A172 (cell line): ENCODE measurements at places on chromosomes 3 and 15. TPM values are rescaled to one million over a fixed set of nuclear protein-coding genes. Genes with fewer than 3 reads are reported as not detected.

TRPM1 gene
- 0.05 TPM in 1 of 2 replicates, not detected in the other for total RNA-seq

DUOXA2 gene
- not detected in 2 replicates for total RNA-seq

ZNF770 gene
- total RNA-seq: 15.3 and 15.7 TPM in 2 replicates

NR1I2 gene
- total RNA-seq: not detected in 2 replicates

FHIT gene
- 0.10 and 1.3 TPM in 2 replicates for total RNA-seq

COLQ gene
- total RNA-seq: not detected in 2 replicates

SST gene
- not detected in 2 replicates for total RNA-seq

HHLA2 gene
- total RNA-seq: not detected in 2 replicates

CASR gene
- total RNA-seq: not detected in 2 replicates

GPR27 gene
- total RNA-seq: not detected in 2 replicates

GRM2 gene
- total RNA-seq: not detected in 2 replicates

DNA sequence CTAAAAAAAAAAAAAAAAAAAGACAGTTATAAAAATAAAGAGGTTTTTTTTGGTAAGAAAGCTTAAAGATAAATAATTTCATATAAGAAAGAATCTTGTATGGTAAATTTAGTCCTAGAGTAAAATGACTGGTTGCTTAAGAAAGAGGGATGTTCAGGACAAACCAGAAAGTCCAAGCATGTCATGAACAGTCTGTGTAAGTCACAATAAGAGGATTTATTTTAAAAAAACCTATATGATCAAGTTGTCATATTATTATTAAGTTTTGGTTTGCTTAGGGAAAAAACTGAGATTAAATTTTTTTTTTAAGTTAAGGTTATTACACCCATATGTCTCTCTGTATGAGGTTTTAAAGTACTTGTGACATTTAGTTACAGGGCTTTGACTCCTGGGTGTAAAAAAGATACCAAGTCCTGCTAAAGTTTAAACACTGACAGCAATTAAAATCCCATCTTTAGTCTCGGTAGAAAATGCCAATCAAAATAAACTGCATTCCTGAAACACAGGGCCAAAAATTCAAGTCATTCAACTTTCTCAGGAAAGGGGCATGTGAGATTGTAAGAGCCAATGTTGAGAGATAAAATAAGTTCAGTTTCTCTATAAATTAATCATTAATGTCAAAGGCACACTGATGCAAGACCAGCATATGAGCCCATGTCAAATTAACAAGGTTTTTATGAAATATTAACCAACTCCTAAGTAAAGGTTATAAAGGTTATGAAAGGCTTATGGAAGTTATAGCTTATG, 8.5 kb upstream of the BDH1 start:
- DNase-seq: no peak

GRCh38 chr3:86961297-86961696, 29.7 kb downstream of the VGLL3 start:
- DNase-seq: peak; percentile 7

DNA sequence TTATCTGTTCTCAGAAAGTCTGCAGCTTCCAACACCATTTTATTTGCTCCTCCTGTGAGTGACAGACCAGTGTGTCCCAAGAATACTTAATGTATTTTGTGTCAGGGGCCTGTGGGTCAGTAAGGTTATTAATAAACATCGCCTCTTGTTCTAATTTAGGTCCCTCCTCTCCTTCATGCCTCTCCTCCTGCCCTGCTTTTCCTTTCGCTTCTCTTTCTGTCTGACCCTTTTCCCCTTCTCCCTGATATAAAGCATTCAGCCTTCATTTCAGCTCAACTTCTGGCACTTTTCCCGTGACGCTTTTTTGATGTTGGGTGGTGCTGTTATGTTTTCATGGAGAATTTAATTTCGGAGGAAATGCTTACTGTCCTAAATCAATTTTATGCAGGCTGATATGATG, 29.7 kb upstream of the NR2F2 start:
- DNase-seq: no peak

DNA sequence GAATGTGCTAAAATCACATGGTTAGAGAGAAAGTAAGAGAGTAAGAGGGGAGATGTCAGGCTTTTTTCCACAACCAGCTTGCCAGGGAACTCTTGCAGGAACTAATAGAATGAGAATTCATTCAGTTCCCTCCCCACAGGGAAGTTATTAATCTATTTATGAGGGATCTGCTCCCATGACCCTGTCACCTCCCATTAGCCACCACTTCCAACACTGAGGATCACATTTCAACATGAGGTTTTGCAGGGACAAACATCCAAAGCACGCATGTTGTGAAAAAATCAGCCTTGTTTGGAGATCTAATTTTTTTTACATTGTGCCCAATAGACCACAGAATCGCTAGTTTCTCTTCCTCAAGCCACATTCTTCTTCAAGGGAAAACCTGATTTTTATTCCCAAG, 904.0 kb downstream of the TBL1XR1 start:
- DNase-seq: no peak

DNA sequence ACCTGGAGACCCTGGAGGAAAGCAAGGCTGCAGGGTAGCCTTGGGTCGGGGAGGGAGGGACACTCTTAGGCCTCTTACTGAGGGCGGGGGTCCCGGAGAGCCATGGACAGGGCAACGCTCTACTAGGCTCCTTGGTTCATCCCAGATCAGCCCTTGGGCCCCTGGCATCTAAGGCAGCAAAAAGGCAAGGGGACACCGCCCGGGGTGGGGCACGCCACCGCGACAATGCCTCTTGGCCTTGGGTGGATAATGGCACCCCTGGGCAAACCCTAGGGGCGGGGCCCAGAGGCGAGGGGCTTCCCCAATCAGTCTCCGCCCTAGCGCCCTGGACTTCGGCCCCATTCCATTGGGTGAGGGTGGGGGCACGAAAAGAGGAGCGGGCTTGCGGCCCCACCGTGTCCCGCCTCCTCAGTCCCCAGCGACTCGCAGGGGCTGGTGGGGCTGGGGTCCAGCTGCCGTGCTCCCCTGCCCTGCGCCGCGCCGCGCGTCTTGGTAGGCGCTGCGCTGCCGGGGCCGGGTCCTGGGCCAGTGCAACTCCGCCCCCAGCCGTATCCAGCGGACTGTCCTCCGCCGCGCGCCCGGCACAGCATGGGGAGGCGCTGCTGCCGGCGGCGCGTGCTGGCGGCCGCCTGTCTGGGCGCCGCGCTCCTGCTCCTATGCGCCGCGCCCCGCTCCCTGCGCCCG, at the start of gene CHST13:
TSS of gene CHST13 (plus strand) at position 411 of the 684 bp plus-strand sequence. CDS start at position 589, 178 bp downstream.
- no peak for DNase-seq

DNA sequence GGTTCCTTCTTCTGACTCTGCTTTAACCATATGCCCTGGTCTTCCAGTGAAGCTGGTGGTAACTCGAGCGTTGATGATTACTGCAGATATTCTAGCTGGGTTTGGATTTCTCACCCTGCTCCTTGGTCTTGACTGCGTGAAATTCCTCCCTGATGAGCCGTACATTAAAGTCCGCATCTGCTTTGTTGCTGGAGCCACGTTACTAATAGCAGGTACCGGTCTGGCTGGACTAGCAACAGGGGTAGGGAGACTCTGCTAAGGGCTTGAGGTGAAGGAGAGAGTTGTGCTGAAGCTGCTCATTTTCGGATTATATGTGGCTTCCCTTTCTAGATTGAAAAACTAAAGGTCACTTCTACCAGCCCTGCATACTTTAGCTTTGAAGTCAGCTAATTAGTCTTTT, 16.8 kb downstream of the CLDN16 start:
- DNase-seq: no peak

GRCh38 chr15:69794645-69795469, 302.9 kb downstream of the TLE3 start:
- DNase-seq: peak; percentile 18

GRCh38 chr3:71906976-71907375, 122.0 kb upstream of the PROK2 start:
- DNase-seq: no peak

DNA sequence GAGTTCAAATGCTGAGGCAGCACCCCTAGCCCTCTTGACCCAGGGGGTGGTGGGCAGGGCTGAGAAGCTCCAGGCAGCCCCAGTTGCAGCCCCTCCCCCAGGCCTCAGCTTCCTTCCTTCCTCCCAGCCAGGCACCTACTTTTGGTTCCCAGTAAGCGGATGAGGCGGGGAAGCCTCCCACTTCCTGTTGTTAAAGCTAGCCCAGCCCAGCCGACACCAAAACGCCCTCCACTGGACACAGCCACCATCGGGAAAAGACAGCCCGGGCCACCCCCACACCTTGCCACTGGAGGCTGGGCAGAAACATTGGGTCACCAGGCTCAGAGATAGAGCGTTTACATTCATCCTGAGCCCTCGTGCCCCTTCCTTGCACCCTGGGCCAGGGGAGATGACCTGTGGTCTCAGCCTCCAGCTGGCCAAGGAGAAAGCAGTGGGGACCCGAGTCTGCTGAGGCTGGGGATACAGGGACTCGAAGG, 3.5 kb downstream of the DUSP7 start:
- peak; percentile 89 for DNase-seq

DNA sequence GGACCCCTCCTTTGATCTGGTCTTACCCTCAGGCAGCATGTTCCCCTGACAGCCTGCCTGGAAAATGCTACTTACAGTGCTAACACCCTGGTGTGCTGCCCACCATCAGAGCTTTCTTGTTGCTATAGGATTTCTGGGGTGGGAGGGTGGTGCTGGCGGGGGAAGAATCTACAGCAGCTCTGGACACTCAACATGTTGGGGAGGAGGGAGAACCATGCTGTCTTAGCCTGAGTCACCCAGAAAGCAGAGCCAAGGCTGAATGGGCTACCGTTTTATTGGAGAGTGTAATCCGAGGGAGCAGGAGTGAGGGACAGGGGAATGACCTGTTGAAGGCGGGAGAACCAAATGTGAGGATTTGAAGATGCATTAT, 45.6 kb downstream of the MFSD1 start:
- DNase-seq: peak; percentile 13

DNA sequence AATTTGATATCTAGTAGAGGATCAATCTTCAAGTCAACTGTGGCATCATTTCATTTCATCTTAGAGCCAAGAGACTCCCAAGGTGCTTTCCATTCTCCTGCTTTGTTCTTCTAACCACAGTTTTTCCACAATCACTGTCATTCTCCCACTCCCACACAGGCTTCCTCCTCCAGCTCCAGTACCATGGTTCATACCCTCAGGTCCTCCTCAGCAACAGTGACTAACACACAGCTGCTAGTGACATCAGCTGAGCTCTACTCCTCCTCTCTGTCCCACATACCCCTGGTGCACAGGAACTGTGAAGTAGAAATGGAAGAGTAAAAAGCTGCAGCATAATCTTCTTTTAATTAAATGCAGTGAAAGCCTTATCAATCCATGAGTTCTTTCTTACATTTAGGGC, 200.2 kb upstream of the DPH6 start:
- DNase-seq: no peak

GRCh38 chr3:71520161-71521020, 63.1 kb downstream of the FOXP1 start:
- DNase-seq: no peak

DNA sequence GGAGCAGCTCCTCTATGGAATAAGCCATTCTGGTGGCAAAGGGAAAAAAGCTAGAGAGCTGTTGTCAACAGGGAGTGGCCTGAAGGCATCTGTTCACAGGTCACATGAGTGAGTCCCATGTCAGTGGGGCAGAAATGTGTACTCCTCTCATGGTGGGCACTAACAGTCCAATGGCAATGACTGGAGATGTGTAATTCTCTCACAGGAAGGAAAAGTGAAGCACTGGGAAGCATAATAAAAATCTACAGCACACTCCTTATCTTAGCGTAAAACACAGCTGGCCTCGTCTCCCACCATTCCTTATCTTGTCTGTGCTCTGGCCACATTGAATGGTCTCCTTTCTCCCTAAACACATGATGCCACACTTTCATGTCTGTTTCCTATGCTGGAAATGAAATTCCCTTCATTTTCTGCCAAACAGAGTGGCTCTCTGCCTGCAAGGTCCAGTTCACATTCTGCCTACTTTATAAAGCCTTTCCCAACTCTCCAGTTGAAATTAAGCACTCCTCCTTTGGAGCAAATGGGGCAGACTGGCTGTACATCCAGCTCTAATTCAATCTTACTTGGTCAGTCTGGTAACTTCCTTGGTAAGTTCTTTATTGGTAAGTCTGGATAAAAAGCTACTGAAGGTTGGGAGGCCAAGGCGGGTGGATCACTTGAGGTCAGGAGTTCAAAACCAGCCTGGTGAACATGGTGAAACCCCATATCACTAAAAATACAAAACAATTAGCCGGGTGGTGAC, 139.8 kb downstream of the RPL22L1 start:
- DNase-seq: no peak

- DNase-seq: no peak
Observed at GRCh38 chr3:153963012-153963411, 158.2 kb upstream of the ARHGEF26 start.

DNA sequence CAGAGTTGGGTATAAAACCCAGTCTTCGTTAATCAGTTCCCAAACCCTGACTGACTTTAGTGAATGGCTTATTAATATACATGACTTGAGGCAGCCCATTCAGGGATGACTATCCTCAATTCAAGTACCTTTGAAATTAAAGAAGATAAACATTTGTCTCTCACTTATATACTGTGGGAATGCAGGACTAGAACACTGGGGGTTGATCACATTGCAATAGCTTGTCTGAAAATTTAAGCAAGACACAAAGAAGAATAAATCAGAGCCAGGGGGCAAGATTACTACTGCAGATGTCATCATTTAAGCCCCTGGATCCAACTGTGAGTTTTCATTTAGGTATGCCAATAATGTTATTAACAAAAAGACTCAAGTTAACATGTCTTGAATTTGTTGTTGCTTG, 647.7 kb downstream of the ZPLD1 start:
- DNase-seq: no peak

GRCh38 chr3:188157407-188157806, 3.5 kb downstream of the LPP start:
- no peak for DNase-seq

GRCh38 chr3:24128199-24129005, 183.3 kb downstream of the NR1D2 start:
- DNase-seq: no peak

- DNase-seq: no peak
Observed at GRCh38 chr3:52983828-52984227, 62.0 kb downstream of the SFMBT1 start.

DNA sequence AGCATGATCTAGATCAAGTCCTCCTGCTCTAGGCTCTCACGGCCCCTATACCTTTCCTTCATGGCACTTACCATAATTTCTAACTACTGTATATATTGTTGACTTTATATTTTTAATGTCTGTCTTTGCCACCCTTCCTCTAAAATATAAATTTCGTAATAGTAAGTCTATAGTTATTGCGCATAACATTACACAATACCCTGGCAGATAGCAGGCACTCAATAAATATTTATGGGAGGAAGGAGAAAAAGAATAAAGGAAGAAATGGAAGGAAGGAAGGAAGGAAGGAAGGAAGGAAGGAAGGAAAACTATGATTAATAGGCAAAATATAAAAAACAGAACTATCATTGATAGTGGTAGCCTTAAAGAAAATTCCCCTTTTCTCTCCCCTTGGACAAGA, 190.3 kb upstream of the LMCD1 start:
- no peak for DNase-seq

GRCh38 chr3:171986176-171986575, 53.2 kb upstream of the FNDC3B start:
- no peak for DNase-seq
